ENCODE measurements at places on chromosomes 13 and 19. TPM values are rescaled to one million over a fixed set of nuclear protein-coding genes. Genes with fewer than 3 reads are reported as not detected.

DNA sequence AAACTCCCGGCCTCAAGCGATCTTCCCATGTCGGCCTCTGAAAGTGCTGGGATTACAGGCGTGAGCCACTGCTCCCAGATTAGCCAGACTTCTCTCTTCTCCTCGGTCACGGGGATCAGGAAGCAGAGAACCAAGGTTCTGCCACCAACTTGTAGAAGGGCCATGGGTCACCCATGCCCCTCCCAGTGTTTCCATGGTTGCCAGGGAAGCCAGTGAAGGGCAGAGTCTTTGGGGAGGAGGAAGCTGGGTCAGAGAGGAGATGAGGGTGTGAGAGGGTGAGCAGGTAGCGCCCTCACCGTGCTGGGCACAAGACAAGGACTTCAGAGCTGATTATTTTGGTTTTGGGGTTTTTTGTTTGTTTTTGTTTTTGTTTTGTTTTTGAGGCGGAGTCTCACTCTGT, 77.1 kb downstream of the GNG7 start:
- DNase-seq, result peak; percentile 28
- peaks cover 21% of the 10 kb centered on the region for H3K4me1 ChIP-seq
- no peak overlapping the region for H3K4me3 ChIP-seq
- H3K27ac ChIP-seq, result no peak overlapping the region
- H3K27me3 ChIP-seq, result no peaks in the 10 kb centered on the region

GRCh38 chr19:39796000-39796498, 17.4 kb downstream of the LEUTX start:
- no peak for DNase-seq
- peaks cover 7% of the 10 kb centered on the region for H3K4me1 ChIP-seq
- peaks cover 47% of the 10 kb centered on the region for H3K27me3 ChIP-seq
- H3K36me3 ChIP-seq, result no peaks in the 10 kb centered on the region
- H3K27ac ChIP-seq, result no peak overlapping the region
- H3K4me3 ChIP-seq, result no peak overlapping the region

GRCh38 chr19:4814625-4815425, 16.7 kb downstream of the TICAM1 start:
- H3K27ac ChIP-seq, result peak overlapping the region; percentile 81
- no peaks in the 10 kb centered on the region for H3K27me3 ChIP-seq
- H3K36me3 ChIP-seq, result peaks cover 37% of the 10 kb centered on the region
- no peak for DNase-seq
- peak overlapping the region; percentile 63 for H3K4me3 ChIP-seq

DNA sequence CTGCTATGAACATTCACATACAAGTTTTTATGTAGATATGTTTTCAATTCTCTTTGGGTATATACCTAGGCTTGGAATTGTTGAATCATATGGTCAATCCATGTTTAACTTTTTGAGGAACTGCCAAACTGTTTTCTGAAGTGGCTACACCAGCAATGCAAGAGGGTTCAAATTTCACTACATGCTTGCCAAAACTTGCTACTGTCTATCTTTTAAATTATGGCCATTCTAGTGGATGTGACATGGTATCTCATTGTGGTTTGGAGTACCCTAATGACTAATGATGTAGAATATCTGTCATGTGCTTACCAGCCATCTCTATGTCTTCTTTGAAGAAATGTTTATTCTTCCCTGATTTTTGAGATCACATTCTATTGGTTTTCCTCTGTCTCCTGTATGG, 860.3 kb downstream of the DIAPH3 start:
- no peak overlapping the region for H3K27ac ChIP-seq
- H3K36me3 ChIP-seq, result no peaks in the 10 kb centered on the region
- no peak overlapping the region for H3K4me3 ChIP-seq
- no peak for DNase-seq
- H3K27me3 ChIP-seq, result no peaks in the 10 kb centered on the region

DNA sequence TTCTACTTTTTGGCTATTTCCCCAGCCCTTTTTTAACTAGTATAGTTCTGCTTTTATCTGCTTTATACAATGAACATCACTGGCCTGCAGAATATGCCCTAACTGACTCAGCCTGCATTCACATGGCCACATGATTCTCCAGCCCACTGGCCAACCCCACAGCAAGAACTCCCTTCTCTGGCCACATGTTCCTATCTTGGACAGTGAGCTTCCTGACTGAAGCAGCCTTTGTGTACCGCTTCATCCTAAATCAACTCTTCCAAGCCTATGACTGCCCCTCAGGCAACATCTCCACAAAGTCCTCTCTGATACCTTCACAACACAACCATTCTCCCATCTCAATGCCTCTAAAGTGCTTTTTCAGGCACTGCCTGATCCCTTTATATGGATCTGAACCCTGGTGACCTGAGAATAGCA, 214.1 kb downstream of the COL4A1 start:
- H3K36me3 ChIP-seq, result peaks cover 6% of the 10 kb centered on the region
- no peaks in the 10 kb centered on the region for H3K4me1 ChIP-seq
- no peak overlapping the region for H3K27ac ChIP-seq

GRCh38 chr19:19213426-19214158, 1.8 kb downstream of the NCAN start:
- no peak overlapping the region for H3K4me3 ChIP-seq
- peaks cover 52% of the 10 kb centered on the region for H3K27me3 ChIP-seq
- H3K4me1 ChIP-seq, result no peaks in the 10 kb centered on the region
- H3K27ac ChIP-seq, result no peak overlapping the region
- no peaks in the 10 kb centered on the region for H3K36me3 ChIP-seq
- no peak for DNase-seq

- H3K27me3 ChIP-seq, result no peaks in the 10 kb centered on the region
- H3K36me3 ChIP-seq, result no peaks in the 10 kb centered on the region
- H3K4me3 ChIP-seq, result no peak overlapping the region
- H3K27ac ChIP-seq, result no peak overlapping the region
- DNase-seq, result no peak
Measured at GRCh38 chr19:29675120-29675649, 9.9 kb downstream of the PLEKHF1 start.

- H3K4me3 ChIP-seq, result no peak overlapping the region
- peaks cover 14% of the 10 kb centered on the region for H3K36me3 ChIP-seq
- DNase-seq, result no peak
- H3K27ac ChIP-seq, result no peak overlapping the region
Measured at GRCh38 chr13:30391956-30392680, 30.2 kb upstream of the UBE2L5 start.

DNA sequence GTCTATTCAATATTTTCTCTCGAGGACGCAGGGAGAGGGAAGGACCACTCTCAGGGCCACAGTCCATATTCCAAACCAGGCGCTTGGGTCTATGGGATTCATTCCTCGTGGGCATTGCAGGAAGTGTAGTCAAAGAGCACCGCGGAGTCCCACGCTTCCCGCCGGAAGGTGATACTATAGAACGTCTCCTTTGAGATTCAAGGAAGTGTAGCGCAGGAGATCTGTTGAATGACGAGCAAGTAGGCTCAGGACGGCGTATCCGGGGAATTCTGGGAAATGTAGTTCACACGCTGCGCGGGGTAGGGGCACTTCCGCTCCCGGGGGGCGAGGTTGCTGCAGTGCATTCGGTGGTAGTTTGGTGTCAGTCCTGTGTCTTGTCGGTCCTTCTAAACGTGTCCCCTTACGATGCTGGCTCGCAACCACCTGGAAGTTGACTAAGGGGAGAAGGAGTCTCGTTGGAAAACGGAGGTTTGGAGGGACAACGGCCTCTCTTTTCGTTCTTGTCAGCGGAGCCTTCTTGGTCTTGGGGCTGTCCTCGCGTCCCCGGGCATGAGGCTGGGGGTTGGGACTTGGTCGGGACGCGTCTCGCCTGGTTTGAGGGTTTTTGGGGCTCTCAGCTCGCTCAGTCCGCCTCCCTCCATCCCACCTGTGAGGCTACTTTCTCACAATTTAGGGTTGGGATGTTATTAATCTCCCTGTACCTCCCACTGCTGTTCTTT, at the start of gene ZNF284:
TSS of gene ZNF284 (plus strand) at position 336 of the 719 bp plus-strand sequence. CDS start 4,231 bp downstream, outside the sequence.
- H3K27me3 ChIP-seq, result no peaks in the 10 kb centered on the region
- DNase-seq, result peak; percentile 91
- H3K4me3 ChIP-seq, result peak within 1 kb of the TSS; percentile 88
- peaks cover 21% of the 10 kb centered on the region for H3K36me3 ChIP-seq
- H3K4me1 ChIP-seq, result peaks cover 21% of the 10 kb centered on the region
- H3K27ac ChIP-seq, result peak within 1 kb of the TSS; percentile 88

DNA sequence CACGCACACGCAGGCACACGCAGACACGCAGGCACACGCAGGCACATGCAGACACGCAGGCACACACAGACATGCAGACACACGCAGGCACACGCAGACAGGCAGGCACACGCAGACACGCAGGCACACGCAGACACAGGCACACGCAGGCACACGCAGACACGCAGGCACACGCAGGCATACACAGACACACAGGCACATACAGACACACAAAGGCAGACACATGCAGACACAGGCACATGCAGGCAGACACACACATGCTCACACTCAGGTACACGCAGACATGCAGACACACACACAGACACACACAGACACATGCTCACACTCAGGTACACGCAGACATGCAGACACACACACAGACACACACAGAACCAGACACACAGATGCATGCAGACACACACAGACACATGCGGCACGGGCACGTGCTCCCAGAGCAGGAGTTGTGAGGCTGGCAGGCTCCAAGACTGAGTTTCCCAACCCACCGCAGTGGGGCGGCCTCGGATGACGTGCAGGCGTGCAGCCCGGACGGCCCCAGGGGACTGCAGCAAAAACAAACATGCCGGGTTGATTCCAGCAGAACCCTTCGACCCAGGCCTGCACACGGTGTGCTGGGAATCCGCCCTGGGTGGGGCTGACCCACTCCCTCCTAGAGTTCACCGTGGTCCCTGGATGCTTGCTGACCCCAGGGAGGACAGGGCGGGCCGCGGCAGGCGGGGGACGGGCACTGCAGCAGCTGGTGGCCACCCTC, 100.0 kb downstream of the GADD45B start:
- no peaks in the 10 kb centered on the region for H3K27me3 ChIP-seq
- peak overlapping the region; percentile 68 for H3K27ac ChIP-seq
- peak; percentile 28 for DNase-seq

DNA sequence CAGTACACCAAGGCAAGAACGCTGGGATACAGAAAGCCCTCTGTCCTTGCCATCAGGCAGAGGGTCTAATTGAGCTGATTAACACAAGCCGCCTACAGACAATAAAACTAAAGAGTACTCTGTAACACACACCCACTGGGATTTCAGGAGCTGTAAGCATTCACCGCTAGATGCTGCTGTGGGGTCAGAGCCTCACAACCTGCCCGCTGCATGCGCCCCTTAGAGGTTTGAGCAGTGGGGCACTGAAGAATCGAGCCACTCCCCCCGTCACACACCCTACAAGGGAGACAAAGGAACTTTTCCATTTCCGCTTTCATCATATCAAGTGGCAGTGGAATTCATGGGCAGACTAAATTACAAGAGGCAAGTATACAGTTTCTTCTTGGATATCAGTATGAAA, 1080.6 kb downstream of the PCDH17 start:
- no peak overlapping the region for H3K4me3 ChIP-seq
- H3K27me3 ChIP-seq, result no peaks in the 10 kb centered on the region
- H3K27ac ChIP-seq, result no peak overlapping the region
- H3K36me3 ChIP-seq, result no peaks in the 10 kb centered on the region
- no peaks in the 10 kb centered on the region for H3K4me1 ChIP-seq

GRCh38 chr19:14405758-14406644, 13.1 kb downstream of the DDX39A start:
- peak overlapping the region; percentile 50 for H3K27ac ChIP-seq
- peak; percentile 41 for DNase-seq
- H3K4me1 ChIP-seq, result peaks cover 8% of the 10 kb centered on the region

- H3K4me1 ChIP-seq, result no peaks in the 10 kb centered on the region
- H3K4me3 ChIP-seq, result no peak overlapping the region
- no peaks in the 10 kb centered on the region for H3K27me3 ChIP-seq
- peaks cover 4% of the 10 kb centered on the region for H3K36me3 ChIP-seq
Measured at GRCh38 chr19:19176950-19177349, 6.9 kb upstream of the MEF2B start.

- no peaks in the 10 kb centered on the region for H3K4me1 ChIP-seq
- no peak overlapping the region for H3K27ac ChIP-seq
- H3K4me3 ChIP-seq, result no peak overlapping the region
- H3K36me3 ChIP-seq, result peaks cover 33% of the 10 kb centered on the region
- H3K27me3 ChIP-seq, result no peaks in the 10 kb centered on the region
Measured at GRCh38 chr19:38089440-38089839, 134.6 kb downstream of the DPF1 start.

DNA sequence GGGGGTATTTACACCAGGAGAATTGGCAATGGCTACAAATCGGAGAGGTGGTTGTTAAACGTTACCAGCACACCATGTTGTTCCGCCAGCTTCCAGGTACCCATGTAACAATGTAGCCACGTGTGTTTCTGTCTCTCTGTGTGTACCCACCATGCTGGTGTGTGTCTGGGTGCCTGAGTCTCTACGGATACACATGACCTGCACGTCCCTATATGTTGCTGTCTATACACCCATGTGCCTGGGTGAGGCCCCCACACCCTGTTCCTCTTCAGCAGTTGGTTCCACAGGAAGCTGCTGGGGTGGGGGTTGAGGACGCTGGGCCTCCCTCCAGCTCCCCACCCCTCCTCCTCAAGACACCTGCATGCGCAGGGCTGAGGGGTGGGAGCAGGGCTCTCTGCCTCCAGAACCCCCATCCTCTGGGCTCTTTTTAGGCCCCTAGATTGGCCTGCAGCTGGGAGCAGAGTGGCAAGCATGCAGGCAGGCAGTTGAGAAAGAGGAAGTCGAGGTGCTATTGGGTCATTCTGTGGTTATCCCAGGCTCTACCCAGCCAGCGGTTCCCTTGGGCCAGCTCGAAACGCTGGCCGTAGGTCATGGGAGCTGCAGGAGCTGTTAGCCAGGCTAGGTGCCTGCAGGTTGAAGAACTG, at the start of gene ARHGEF18:
TSS of gene ARHGEF18 (plus strand) at position 351 of the 644 bp plus-strand sequence. CDS start 13,954 bp downstream, outside the sequence.
- no peaks in the 10 kb centered on the region for H3K36me3 ChIP-seq
- DNase-seq, result no peak
- no peak within 1 kb of the TSS for H3K27ac ChIP-seq
- peaks cover 14% of the 10 kb centered on the region for H3K4me1 ChIP-seq
- no peak within 1 kb of the TSS for H3K4me3 ChIP-seq
- H3K27me3 ChIP-seq, result peaks cover 25% of the 10 kb centered on the region

DNA sequence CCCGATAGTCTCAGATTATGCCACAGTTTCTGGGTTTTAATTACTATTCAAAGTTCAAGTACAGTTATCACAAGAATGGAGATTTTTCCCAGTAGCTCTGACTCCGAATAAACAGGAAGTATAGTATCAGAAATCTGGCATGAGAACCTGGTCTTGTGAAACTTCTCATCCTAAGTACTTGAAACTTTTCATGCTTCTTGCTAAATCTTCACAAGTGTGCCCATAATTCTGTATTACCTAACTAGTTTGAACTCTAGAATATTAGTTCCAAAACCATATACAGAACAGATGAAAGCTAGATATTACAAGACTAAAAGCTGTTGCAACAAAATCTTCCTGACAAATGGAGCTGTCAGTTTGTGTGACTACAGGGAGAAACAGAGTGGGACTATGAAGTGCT, 70.5 kb upstream of the CSNK1A1L start:
- H3K27me3 ChIP-seq, result no peaks in the 10 kb centered on the region
- no peak overlapping the region for H3K4me3 ChIP-seq
- H3K4me1 ChIP-seq, result no peaks in the 10 kb centered on the region
- no peak overlapping the region for H3K27ac ChIP-seq
- no peaks in the 10 kb centered on the region for H3K36me3 ChIP-seq

GRCh38 chr19:49666120-49666444, 349 bp downstream of the BCL2L12 start:
- peaks cover 82% of the 10 kb centered on the region for H3K36me3 ChIP-seq
- H3K27ac ChIP-seq, result peak overlapping the region; percentile 77
- no peaks in the 10 kb centered on the region for H3K27me3 ChIP-seq
- H3K4me3 ChIP-seq, result peak overlapping the region; percentile 83
- no peak for DNase-seq

GRCh38 chr19:56383826-56384605, 9.3 kb downstream of the ZNF582 start:
- H3K4me3 ChIP-seq, result no peak overlapping the region
- no peaks in the 10 kb centered on the region for H3K4me1 ChIP-seq
- H3K27ac ChIP-seq, result no peak overlapping the region
- no peaks in the 10 kb centered on the region for H3K27me3 ChIP-seq
- H3K36me3 ChIP-seq, result no peaks in the 10 kb centered on the region
- DNase-seq, result no peak

Gene FGF21
- total RNA-seq, result not detected

Gene FUT2
- total RNA-seq, result 8.7 TPM

Gene PBX4
- total RNA-seq, result 5.1 TPM

Gene UBL3
- total RNA-seq, result 13.8 TPM

All from Calu3 (cell line).